Bronchus fibroblast of lung (primary cell): ENCODE measurements at places on chromosomes 16 and 17. TPM values are rescaled to one million over a fixed set of nuclear protein-coding genes. Genes with fewer than 3 reads are reported as not detected.

TEKT1 gene
- total RNA-seq, result not detected in 2 replicates

PRCD gene
- 1.2 and 2.2 TPM in 2 replicates for total RNA-seq

KRTAP1-4 gene
- not detected in 2 replicates for total RNA-seq

PPM1E gene
- 0.45 and 0.50 TPM in 2 replicates for total RNA-seq

METTL2A gene
- total RNA-seq, result 19.6 and 21.4 TPM in 2 replicates
